AG04450 (cell line): ENCODE measurements at places on chromosomes 6 and 20.

GRCh38 chr6:143793280-143793619 is 49.9 kb upstream of the LTV1 start:
- no peak for DNase-seq

GRCh38 chr6:161235776-161236633 is 37.9 kb downstream of the AGPAT4 start:
- DNase-seq: no peak

GRCh38 chr6:144339859-144340452 is 54.8 kb downstream of the UTRN start:
- DNase-seq: no peak

- DNase-seq: peak; percentile 37
Measured at GRCh38 chr6:82363428-82364086, at the start of gene TPBG. Gene TPBG, plus strand, starts transcription at chr6:82363817. Its CDS starts 1,145 bp downstream, at chr6:82364962.

- no peak for DNase-seq
Measured at GRCh38 chr6:162683135-162683534, 44.4 kb downstream of the PRKN start.

- no peak for DNase-seq
Measured at GRCh38 chr20:11136691-11137090, 462.9 kb upstream of the JAG1 start.

DNA sequence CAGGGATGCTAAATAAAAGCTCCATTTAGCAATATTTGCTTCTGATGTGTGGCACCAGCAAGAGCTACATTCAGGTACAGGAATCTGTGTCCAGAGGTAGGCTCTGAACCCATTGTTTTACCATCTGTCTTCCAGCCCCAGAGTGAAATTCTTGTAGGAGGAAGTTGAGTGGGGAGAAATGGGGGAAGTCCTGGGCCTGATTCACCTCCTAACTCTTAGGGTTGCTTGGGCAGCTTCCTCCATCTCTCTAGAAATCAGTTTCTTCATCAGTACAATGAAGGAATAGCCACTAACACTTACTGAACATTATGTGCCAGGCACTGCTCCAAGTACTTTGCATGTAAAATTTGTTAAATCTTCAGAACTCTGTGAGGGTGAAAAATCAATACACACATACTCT is 35.1 kb upstream of the TSPYL1 start:
- no peak for DNase-seq

DNA sequence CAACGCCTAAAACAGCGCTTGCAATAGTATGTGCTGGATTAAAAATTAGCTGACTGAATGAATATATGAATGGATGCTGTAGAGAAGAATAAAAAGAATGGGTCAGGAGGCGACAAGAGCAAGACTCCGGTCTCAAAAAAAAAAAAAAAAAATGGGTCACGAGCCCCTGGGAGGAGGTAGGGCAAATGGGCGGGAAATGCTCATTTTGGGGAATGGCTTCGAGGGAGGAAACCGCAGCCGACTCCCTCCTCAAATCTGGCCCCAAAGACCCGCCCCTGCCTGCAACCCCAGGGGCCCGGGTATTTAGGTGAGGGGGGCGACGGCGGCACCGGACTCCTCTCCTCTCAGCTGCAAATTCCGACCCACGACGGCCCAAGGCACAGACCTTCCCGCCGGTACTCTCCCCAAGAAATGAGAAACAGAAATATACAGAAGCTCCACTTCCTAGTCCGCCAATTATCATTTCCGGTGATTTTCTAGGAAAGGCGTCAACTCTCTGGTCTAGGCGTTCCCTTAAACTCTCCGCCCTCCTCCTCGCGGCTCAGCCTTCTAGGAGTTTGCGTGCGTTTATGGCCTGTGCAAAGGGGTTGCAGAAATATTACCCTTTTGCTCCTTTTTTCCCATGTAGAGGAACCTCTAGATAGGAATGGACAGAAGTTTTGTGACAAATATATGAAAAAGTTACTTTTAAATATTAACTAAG is at the start of gene ZNF311:
Gene ZNF311 (minus strand): TSS at position 133 of the 703 bp plus-strand sequence. CDS start 1,361 bp downstream, outside the sequence.
- DNase-seq: no peak

DNA sequence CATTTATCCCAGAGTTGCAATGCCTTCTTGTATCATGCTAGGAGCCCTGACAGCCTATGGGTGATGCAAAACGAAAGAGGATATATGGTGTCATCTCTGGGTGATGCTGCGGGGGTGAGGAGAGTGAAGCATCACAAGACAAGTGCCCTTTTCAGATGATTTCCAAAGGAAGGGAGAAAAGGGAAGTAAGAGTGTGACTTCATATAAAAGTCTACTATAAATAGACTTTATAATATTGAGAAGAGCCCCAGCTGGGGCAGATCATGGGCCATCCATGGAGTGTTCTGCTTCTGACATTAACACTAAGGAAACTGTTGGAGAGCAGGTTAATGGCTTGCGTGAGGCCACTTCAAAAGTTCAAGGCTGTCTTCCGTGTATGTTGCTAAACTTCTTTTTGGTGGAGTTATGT is 4.4 kb downstream of the CD83 start:
- no peak for DNase-seq

- no peak for DNase-seq
Measured at GRCh38 chr6:26172608-26172968, 85.4 kb downstream of the HFE start.

DNA sequence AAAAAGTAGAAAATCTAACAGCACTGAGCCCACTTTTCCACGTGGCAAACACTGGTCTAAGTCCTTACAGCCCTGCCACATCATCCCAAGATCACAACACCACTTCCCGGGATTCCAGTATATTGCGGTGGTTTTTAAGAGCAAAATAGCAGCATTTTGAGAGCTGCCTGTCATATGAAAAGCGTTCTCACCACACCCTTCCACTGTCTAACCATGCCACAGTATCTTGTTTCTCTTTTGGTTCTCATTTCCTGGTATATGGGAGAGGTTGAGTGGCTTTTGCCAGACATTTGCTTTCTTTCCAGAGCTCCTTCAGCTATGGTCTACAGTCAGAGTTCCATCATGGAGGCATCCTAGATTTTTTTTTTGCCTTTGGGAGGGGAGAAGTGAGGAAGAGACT is 243.0 kb downstream of the TSHZ2 start:
- DNase-seq: no peak

DNA sequence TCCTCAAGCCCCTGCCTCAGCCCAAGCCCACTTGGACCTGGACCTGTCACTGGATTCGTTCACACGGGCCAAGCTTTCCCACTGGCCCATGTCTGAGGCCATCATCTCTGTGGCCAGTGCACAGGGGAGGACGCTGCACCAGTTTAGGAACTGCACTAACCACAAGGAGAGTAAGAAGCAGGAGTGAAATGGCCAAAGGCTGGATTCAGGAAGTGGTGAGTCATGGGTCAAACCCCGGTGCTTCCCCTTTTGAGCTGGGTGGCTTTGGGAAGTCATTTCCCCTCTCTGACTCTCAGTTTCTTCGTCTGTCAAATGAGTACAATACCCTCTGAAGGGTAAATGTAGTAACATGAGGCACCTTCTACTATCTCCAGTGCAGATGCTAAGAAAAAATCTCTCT is 87.9 kb downstream of the CD40 start:
- no peak for DNase-seq

GRCh38 chr6:101931766-101932165 is 538.3 kb downstream of the GRIK2 start:
- no peak for DNase-seq

- no peak for DNase-seq
Measured at GRCh38 chr20:23776067-23776771, 25.5 kb upstream of the CST1 start.

- DNase-seq: no peak
Measured at GRCh38 chr6:85127168-85127498, 322.8 kb upstream of the NT5E start.

DNA sequence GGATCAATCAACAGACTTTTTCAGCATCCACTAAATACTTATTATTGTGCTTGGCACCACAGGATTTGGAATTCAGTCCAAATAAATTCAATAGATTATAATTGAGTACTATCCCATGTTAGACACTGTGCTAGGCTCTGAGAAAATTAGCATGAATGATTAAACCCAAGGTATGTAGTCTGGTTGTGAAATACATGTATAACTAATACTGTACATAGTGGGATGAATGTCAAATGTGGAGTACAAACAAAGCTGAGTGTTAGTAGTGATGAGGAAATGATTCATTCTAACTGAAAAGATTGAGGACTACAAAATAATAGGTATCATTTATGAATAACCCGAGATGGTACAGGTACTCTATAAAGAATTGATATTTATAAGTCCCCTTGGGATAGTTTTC is 111.9 kb upstream of the FLRT3 start:
- no peak for DNase-seq

DNA sequence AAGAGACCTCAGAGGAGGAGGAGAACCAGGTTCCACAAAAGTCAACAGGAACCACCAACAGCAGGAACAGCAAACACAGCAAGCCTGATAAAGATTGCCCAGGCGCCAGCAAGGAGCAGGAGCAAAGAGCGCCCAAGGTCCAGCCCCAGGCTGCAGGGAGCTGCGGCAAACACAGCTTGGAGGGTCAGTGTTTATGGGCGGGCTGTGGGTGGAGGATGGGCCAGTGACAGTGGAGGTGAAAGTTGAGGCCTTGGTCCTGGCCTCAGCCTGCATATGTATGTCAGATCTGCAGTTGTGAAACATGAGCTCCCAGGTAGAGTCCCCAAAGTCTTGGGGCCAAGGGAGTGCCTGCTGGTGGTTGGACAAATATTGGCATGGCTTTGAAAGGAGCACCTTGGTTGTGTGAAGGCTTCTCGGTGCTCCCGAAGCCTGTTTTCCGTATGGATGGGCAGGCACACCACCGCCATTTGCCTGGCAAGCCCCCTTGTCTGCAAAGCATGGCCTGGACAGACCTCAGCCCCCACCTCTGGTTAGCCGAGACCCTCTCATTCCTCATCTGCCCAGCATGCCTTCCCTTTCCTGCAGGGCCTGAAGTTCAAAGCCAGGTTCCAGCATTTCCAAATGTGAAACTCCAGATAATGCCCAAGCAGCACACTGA is 2.0 kb upstream of the CAPN11 start:
- no peak for DNase-seq

- no peak for DNase-seq
Measured at GRCh38 chr6:130320908-130321307, 44.9 kb upstream of the TMEM200A start.

- DNase-seq: no peak
Measured at GRCh38 chr6:113318575-113318917, 538.6 kb upstream of the MARCKS start.

- no peak for DNase-seq
Measured at GRCh38 chr20:62277253-62277652, 25.5 kb upstream of the ADRM1 start.

GRCh38 chr6:33289784-33290315 is 449 bp downstream of the PFDN6 start:
- DNase-seq: no peak

DNA sequence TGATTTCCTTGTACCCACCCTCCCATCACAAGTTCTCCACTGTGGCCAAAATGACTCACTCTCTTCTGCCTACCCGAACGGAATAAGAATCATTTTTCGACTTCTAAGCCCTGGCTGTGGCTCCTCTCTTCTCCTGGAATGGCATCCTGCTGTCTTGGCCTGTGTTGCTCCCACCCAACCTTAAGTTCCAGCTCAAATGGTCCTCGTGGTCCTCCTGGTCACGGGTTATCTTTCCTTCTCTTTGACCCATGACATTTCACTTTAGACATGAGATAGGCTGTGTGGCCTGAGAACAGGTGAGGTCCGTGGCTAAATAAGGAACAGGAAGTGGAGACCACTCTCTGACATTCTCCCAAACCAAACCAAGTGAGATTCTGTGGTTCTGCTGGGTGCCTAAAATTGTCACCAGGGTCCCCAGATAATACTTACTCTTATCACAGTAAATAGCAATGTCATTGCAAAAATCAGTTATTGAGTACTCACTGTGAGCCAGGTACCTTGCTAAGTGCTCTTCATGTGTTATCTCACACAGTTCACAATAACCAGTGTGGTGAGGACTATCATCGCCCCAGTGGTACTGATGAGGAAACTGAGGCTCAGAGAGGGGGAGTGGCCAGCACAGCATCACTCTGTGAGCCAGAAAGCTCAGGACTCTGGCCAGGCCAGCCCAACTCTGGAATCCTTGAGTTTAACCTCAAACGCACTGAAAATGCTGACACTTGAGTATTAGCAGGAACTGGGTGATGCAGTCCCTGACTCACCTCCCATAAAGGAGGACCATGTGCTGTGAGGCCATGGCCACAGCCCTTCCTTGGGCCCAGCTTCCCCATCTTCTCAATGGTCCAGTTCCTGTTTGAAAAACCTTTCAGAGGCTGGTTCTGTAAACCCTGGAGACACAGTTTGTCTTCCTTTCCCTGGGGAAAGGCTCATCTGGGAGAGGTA is 74.8 kb upstream of the SIRPA start:
- no peak for DNase-seq

DNA sequence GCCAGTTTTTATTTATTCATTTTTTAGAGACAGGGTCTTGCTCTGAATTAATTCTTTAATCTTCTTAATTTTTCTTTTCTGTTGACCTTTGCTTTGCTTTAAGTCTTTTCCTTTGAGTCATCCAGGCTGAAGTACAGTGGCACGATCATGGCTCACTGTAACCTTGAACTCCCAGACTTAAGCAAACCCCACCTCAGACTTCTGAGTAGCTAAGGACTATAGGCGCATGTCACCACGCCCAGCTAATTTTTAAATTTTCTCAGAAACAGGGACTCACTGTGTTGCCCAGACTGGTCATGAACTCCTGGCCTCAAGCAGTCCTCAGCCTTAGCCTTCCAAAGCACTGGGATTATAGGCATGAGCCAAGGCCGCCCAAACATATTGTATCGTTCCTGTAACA is 71.3 kb upstream of the GNRH2 start:
- DNase-seq: no peak

DNA sequence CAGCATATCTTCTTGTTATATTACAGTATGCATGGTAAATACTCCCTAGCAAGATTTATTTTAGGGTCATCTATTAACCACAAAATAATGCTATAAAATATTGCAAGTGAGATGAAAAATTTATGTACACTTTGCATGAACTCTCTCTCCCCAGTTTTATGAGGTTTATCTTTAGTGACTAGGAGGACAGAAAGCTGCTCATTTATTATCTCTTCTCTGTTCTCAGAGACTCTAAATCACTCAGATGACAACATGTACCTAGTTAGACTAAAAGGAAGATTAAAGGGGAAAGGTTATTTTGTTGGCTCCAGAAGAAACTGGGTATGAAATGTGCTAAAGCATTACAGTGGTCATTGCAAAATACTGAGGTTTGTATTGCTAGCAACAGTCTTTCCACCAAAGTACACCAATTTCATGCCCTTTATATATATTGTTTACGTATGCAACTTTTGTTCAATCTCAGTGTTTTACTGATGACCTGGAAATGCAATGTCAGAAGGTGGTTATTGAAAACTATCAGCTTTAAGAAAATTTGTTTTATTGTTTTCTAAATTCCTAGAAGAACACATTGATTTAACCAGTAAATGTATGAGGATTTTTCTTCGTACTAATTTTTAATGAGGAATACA is 11.8 kb downstream of the RFX6 start:
- DNase-seq: no peak

GRCh38 chr20:53582574-53583351 is 10.9 kb downstream of the ZNF217 start:
- DNase-seq: peak; percentile 77

GRCh38 chr6:89138173-89138572 is 7.7 kb upstream of the PM20D2 start:
- no peak for DNase-seq

GRCh38 chr6:152983637-152984512 is 1.0 kb upstream of the FBXO5 start:
- peak; percentile 29 for DNase-seq

- no peak for DNase-seq
Measured at GRCh38 chr20:17497821-17498580, 33.2 kb downstream of the BFSP1 start.
